GM20000 (cell line): ENCODE measurements at places on chromosomes 7 and 10.

GRCh38 chr10:131211146-131211545 is 100.4 kb downstream of the TCERG1L start:
- DNase-seq, result no peak

- DNase-seq, result no peak
These were observed 36.8 kb downstream of the SP8 start for GRCh38 chr7:20749906-20750305.

DNA sequence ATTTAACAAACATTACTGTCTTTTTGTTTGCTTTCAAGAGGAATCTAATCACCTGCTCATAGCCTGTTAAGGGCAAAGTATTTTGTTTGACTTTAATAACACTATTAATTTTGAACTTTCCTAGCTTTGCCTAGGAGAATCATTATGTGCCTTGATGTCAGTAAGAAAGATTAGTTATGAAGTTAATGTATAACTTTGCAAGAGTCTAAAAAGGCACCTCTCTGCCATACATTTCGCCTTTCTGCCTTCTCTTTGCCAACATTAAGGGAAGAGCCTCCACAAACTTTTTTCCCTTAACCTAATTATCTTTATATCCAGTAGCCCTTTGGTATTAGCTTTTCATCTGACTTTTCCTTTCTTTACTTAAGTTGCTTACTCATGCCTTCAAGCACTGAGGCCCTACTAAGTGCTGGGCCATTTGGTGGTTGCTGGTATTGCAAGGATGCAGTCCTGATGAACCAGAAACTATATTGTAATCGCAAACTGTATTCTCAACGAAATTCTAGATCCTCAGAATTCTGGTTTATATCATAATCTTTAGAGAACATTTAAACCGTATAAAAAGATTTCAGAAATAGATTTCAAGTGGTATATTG is 108.5 kb downstream of the SND1 start:
- no peak for DNase-seq

DNA sequence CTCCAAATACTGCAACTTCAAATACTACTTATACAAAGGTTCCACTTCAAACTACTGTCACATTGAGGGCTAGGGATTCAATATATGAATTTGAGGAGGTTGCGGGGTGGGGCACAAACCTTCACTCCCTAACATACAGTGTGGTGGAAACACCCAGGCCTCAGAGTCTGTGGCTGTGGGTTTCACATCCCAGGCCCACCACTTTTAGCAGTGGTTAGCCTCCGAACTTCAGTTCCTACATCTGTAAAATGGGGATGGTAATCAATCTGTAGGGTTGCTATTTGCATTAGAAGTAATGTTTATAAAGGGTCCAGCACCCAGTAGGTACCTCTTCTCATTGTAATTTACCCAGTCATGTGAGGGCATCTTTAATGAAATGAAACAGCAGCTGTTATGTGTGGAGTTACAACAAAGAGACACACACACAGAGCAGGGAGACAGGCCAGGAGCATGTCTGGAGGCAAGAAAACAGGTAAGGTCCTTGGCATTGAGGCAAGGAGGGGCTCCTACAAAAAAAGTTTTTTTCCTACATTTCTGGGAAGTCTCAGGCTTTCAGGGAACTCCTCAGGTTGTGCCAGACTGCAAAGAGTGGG is 570.9 kb downstream of the LRMDA start:
- no peak for DNase-seq
